ENCODE measurements at places on chromosomes 2 and 18.

GRCh38 chr18:28176948-28177827, at the start of gene CDH2:
Gene CDH2 (minus strand): TSS chr18:28177130. CDS start chr18:28177022, 108 bp downstream.
- DNase-seq: no peak

GRCh38 chr2:48531141-48531648, 1.2 kb downstream of the STON1 start:
- no peak for DNase-seq

GRCh38 chr2:191270306-191271161, 25.3 kb downstream of the MYO1B start:
- no peak for DNase-seq

DNA sequence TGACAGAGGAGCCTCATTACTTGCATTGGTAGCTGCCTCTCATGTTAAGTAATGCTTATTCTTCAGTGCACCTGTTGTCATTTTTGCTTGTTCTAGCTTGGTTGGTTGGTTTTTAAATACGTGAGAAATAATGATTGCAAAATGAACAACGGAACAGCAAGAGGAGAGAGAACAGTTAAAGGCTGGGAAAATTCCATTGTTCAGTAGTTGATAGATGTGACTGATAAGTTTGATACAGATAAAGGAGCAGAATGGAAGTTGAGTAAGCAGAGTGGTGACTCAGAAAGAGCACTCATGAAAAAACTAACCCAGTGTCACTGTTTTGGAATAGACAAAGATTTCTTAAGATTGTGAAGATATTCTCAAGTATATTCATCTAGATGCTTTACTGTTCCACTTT, 50.5 kb downstream of the MTA3 start:
- DNase-seq: no peak

GRCh38 chr18:80245781-80246444, 1.4 kb downstream of the PARD6G start:
- DNase-seq: no peak

DNA sequence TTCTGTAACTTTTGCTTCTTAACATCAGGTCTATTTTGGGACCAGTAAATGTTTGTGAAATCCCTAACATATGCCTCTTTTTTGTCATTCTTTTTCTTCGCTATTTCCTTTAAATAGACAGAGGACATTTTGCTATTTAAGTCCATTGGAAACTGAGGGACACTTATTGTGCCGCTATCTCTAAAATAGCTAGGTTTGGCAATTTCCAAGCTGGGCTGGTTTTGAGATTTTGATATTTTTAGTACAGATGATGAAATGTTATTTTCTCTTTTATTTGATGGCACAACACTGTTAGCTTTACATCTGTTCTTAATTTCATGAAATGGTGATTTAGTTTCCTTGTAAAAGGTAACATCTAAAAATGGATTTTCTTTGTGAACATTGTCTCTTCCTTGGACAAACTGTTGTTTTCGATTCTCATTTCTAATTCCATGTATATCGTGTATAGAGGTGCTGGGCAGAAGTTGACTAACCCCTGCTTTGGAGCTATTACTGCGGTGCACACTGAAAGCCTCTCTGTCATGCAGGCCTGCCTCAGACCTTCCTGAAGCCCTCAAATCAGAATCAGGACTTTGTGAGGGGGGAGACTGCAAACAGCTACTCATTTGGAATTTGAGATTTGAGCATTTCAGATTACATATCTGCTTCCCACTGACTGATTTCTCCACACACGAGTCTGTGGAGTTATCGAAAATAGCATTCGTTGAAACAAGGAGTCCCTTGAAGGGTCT, 594 bp downstream of the RAD51AP2 start:
- DNase-seq: no peak

GRCh38 chr18:44128365-44128764, 552.3 kb upstream of the SETBP1 start:
- DNase-seq: no peak

DNA sequence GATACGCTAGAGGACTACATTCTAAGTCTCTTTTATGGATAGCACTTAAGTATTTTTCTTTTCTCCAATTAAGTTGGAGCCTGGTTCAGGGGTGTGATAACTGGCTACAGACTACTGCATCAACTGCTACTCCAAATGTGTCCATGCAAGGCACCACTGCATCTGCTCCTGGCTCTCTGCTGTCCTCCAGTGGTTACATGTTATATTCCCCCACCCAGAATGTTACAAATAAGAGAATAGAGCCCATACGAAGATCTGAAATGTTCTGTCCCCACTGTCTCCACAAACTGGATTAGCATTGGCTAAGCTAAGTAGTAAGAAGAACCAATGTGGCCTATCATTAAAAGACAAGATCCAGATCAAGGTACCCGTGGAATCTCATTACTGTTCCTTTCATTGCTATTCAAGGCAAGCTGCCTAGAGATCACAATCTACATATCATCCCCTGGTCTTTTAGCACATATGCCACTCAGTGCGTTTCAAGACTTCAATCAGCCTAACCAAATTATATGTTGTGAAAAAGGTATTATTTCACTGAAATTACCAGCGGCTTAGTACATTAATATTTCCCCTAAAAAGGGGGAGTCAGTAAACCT, 308.3 kb upstream of the SLC8A1 start:
- DNase-seq: no peak

DNA sequence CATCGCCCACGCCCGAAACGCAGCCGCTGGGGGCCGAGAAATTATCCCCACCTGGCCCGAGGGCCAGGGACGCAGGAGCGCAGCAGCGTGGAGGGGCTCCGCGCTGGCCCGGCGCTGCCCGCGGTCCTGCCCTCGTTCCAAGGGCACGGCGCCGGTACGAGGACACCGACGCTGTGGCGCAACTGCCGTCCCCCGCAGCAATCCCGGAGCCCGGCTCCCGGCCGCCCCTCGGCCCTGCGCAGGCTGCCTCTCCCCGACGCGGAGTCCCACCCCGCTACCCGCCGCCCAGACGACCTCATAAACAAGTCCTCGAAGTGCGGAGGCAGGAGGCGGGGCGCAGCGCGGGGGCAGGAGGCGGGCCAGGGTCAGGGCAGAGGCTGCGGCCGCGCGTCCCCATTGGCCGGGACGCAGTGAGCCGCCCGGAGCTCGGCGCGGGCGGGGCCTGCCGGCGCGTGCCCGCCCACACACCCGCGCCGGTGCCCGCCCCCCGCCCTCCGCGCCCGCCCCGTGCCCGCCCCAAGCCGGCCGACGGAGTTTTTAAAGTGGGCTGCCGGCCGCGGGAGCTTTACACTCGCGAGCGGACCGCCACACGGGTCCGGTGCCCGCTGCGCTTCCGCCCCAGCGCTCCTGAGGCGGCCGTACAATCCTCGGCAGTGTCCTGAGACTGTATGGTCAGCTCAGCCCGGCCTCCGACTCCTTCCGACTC, at the start of gene EPAS1:
TSS of gene EPAS1 (plus strand) at position 568 of the 706 bp plus-strand sequence. CDS start 505 bp downstream, outside the sequence.
- peak; percentile 90 for DNase-seq

Measured in activated CD4-positive, alpha-beta memory T cell treated with anti-CD3 and anti-CD28 coated beads, Interleukin-2, amount 10 ng/mL, durations not matched to agents 7 days and 5 days (primary cell).